ENCODE measurements at places on chromosomes 12 and 14. TPM values are rescaled to one million over a fixed set of nuclear protein-coding genes. Genes with fewer than 3 reads are reported as not detected.

Gene MSI1
- not detected for total RNA-seq

Gene RNASE11
- total RNA-seq: not detected

Gene TAS2R14
- 3.7 TPM for total RNA-seq

Gene TAS2R7
- total RNA-seq: not detected

Gene CLEC4E
- total RNA-seq: not detected

Gene TAS2R20
- 1.2 TPM for total RNA-seq

Gene OR11H7
- not detected for total RNA-seq

Gene A2M
- 11.8 TPM for total RNA-seq

All from regular cardiac myocyte (primary cell).